ENCODE measurements at places on chromosomes 3 and 15.

GRCh38 chr3:175227126-175227525 is 368.0 kb downstream of the NAALADL2 start:
- no peak for DNase-seq

DNA sequence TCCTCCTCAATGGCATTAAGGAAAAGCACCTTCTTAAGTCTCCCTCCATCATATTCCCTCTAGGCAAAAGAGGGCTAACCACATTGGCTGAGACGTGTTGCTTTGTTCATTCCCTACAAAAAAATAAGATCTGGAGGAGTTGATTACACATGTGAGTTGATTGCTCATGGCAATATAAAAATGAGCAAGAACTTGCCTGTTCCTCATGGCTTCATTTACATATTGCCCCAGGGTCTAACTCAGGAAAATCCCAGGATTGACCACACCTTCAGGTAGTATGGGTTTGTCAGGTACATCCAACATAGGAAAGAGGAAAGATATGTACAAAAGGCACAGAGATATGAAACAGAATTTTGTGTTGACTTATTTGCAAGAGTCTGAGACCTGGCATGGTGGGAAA is 35.5 kb downstream of the NFKBIZ start:
- no peak for DNase-seq

DNA sequence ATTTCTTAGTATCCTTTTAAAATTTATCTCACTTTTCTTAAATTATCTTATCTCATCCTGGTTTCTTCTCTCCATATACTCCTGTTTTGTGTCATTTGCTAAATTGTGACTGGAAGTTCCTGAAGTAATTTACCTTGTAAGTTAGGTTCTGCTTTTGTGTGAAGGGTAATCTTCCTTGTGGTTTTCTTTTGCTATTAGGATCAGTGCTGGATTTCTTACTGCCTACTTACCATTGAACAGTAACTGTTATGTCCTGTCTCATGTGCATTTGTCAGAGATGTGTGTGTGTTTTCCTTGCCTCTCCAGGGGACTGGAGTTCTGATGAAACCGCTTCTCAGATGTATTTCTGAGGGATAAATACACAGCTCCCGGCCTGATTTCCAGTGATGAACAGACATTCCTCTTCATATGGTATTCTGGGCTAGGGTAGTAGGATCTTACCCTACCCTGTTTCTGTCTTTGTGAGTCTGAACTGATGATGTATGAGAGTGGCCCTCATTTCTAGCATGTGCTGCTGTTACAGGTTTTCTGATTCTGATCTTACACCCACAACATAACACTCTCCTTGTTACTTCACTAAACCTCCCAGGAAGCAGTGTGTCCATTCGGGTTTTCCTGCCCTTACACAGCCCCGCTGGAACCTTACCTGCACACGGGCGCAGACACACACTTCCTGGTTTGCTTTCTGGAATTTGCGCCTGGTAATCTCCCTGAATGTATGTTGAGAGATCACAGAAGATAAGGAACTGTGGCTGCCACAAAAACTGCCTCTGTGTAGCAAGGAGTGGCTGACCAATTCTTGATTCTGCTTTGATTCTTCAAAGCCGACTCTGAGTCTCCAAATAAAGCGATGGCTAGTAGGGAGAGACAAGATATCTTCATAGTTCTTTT is 14.7 kb downstream of the PAK2 start:
- no peak for DNase-seq

DNA sequence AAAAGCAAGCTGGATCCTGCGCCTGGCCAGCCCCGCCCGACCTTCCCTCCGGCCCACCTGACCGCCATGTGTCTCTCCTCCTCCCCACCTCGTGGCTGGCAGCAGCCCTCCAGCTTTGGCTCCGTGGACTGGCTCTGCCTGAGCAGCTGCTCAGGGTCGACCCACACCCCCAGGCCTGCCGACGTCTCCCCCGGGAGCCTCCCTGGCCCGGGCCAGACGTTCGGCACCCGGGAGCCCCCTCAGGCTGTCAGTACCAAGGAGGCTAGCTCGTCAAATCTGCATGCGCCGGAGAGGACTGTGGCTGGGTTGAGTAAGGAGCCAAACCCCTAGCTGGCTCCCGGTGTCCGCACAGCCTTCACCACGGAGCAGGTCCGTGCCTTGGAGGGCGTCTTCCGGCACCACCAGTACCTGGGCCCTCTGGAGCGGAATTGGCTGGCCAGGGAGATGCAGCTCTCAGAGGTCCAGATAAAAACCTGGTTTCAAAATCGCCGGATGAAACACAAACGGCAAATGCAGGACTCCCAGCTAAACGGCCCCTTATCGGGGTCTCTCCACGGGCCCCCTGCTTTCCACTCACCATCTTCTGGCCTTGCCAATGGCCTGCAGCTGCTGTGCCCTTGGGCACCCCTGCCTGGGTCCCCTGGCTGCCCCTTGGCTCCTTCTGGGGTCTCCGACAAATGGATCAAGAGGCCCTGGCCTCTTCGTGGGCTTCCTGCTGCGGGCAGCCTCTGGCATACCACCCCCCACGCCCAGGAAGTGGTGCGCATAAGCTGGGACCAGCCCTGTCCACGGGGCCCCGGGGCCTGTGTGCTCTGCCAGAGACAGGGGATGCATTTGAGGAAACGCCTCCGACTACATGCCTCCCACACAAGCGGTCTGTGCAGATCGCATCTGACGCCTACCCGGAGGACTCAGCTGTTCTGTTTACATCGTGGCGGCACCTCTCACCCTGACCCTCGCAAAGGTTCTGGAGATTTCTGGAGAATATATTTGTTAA is 345.0 kb downstream of the ZNF385D start:
- no peak for DNase-seq

GRCh38 chr3:122004991-122005565 is 17.0 kb downstream of the ILDR1 start:
- no peak for DNase-seq

DNA sequence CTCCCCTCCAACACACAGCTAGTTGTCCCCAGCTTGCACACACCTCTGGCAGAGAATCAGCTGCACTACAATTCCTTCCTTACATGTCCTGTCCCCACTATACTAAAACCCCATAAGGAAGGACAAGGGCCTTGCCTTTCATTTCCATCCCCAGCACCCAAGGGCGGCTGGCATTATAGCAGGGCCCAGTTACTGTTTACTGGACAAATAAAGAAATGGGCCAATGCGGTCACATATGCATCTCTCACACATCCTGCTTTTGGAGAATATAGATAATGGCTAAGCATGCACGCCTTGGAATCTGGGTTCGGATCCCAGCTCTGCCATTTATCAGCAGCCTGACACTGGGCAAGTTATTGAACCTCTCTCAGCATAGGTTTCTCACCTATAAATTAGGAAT is 99.1 kb downstream of the DAPK2 start:
- DNase-seq: no peak
